ENCODE measurements at places on chromosomes 11 and 22.

DNA sequence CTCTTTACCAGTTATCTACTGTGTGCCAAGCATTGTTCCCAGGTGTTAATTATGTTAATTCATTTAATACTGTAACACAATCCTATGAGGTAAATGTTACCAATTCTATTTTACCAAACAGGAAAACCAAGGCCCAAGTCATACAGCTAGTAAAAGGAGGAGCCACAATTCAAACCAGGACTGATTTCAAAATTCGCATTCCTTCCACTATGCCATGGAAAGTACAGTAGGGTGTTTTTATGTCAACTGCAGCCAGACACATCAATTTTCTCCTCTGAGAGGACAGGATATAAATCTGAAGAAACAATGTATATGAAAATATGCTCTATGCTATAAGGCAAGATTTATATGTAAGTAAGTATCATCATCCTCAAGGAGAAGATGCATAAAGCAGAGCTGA, 104.3 kb downstream of the RPL27A start:
- DNase-seq: no peak

- peak; percentile 35 for DNase-seq
Observed at GRCh38 chr11:44578279-44578678, 12.8 kb downstream of the CD82 start.

DNA sequence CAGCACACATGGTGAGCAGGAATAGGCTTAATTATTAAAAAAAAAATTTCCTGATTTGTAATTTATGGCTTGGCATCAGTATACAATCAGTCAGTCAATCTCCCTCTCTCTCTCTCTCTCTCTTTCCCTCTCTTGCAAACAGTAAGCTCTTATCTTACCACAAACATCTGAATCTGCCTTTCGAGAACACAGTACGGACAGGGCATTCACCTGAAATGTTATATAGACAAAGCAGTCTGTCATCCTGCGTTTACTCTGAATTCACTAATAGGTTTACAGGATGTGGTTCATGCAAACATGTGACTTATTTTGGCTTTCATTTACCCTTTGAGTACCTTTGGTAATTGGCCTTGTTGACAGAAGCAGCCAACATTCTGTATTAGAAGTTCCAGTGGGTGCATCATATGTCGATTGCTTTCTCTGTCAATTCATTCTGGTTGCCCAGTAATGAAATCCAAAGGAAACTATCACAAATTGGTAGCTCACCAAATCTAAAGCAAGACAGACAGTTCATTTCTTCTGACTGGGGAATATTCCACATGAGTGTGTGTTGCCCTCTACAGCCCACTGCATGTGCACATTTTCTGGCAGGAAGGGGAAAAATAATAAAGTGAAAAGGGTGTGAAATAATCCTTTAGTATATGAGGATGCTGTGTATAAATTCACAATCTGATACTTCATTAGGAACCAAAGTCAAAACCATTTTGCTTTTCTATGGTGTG, 1058.2 kb downstream of the LRRC4C start:
- no peak for DNase-seq

- no peak for DNase-seq
Observed at GRCh38 chr11:108854346-108854745, 189.5 kb downstream of the DDX10 start.

DNA sequence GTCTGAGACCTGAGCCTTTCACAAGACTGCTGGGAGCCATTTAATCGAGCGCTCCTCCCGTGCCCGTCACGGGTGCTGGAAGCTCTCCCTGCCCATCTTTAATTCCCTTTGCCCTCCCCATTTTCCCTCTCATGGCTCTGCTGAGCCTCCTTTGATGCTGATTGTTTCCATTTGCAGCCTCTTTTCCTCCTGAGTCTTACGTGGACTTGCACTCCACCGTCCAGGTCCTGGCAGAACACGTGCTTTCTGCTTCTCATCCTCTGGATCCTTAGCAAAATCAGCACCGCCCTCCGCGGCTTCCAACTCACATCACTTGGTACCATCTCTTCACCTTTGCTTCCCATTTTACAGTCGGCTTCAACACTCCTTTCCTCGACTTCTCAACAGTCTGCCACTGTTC, 7.3 kb downstream of the IFT27 start:
- DNase-seq: no peak

GRCh38 chr22:21714786-21715185, 20.8 kb downstream of the YPEL1 start:
- DNase-seq: no peak

DNA sequence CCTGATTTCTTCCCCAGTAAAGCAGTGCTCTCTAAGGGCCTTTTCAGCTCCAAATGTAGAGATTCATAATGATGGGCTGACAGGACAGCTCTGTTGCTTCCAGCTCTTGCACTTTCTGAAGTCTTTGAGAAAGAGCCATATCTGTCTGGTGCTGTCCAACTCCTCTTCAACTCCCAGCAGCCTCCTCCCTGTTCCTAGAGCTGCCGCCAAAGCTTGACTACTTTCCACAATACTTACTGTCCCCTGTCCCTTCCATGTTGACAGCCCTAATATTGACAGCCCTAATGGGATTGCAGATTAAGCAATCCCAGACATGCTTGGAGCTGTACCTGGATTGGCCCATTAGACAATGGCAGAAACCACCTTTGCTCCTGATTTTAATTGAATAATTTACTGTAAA, 29.6 kb downstream of the INSC start:
- no peak for DNase-seq

DNA sequence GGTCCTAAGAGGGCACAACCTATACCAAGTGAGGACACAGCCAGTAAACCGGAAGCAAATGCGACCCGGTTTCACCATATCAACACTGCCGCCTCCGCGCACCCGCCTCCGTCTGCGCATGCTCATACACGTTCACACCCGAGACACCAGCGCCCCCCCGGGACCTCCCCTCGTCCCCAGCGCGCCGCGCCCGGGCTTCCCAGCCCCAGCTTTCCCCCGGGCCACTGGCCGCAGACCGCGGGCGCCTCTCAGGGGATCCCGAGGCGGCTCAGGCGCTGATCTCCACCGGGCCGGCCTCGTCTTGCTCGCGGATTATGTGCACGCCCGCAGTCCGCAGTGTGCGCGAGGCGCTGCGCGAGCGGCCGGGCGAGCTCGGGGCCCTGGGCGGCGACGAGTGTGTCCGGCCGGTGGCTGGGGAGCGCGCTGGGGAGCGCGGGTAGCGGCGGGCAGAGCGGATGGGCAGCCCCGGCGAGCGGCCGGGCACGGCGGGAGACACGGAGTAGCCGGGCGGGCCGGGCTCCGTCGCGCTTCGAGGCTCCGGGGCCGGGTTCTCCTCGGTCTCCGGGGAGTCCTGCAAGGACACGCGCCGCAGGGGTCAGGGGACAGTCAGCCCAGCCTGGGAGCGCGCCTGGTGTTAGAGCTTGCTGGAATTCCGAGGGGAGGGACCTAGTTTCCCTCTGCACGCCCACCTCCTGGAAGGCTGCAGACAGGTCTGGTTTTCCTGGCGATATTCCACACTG, 2.0 kb downstream of the HEPN1 start:
- peak; percentile 72 for DNase-seq
